ENCODE measurements at places on chromosomes 5 and 9.

GRCh38 chr5:169667896-169668674 is 31.0 kb downstream of the DOCK2 start:
- DNase-seq: no peak

- no peak for DNase-seq
Measured at GRCh38 chr5:10366310-10367272, 13.1 kb downstream of the MARCHF6 start.

DNA sequence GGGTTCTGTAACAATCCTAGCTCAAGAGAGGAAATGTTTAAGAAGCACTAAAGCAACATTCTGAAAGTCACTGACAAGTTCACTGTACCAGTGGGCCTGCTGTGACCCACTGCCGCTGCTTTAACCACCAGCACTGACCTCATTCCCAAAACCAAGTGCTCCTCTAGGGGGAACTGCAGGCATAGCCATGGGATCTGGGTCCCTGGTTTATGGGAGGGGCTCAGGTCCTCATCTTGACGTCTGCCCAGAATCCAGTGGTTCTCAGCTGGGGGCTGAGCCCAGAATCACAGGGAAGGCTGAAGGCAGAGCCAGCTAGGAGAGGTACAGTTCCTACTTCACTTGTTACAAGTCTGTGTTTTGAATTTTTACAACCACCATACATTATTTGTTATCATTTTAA is 36.1 kb upstream of the SLC2A8 start:
- DNase-seq: no peak

- no peak for DNase-seq
Measured at GRCh38 chr5:139701056-139701741, 53.0 kb downstream of the CXXC5 start.

GRCh38 chr9:23309800-23310199 is 516.2 kb downstream of the ELAVL2 start:
- no peak for DNase-seq

- DNase-seq: no peak
Measured at GRCh38 chr9:18149471-18150011, 324.4 kb upstream of the ADAMTSL1 start.

DNA sequence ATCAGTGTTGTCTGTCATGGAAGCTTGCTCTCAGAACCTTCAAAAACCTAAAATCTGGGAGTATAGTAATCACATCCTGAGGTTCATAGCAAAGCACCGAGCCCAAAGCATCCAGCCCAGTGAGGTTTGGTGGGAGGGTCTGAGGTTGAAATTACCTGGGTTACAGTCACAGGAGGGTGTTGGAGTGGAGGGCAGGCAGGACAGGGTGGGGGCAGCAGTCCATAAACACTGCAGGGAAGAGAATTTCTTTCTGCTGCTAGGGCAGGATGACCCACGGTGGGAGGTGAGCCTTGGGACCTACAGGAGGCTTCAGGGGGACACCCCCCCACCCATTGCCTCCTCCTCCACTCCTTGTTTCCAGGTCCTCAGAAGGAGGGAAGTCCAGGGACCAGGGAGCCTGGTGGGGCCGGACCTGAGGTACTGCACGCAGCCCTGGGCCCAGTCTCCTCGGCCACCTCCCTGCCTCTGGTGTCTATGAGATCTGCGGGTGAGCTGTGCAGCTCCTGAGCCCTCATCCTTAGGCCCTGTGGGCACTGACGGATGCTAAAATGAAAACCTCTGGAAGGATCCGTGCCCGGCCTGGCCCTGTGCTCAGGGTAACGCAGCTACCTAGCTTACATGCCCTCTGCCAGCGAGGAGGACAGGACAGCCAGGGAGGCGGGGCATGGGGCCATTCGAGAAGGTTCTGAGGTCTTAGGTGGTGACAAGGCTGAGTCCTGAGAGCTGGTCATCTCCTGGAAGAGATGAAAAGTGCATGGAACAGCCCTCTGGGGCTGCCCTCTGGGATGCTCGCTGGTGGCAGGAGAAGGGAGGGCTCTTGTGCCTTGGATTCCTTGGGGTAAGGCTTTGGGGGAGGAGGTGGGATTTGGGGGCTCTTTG is 1.8 kb upstream of the ADCY2 start:
- no peak for DNase-seq

DNA sequence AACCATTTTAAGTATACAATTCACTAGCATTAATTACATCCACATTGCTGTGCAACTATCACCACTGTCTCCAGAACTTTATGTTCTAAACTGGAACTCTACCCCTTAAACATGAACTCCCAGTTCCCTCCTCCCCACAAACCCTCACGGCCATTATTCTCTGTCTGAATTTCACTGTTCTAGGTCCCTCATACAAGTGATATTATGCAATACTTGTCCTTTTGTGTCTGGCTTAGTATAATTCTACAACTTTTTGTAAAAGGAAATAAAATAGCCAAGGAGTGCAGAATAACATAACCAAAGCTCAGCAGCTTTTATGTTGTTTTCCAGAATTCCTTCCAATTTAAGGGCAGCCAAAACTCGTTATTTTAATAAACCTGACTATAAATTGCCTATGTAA is 53.2 kb downstream of the NAA35 start:
- no peak for DNase-seq
